Cerebellar nuclear complex (tissue), 1 donor: ENCODE measurements at places on chromosomes 1 and 21.

DNA sequence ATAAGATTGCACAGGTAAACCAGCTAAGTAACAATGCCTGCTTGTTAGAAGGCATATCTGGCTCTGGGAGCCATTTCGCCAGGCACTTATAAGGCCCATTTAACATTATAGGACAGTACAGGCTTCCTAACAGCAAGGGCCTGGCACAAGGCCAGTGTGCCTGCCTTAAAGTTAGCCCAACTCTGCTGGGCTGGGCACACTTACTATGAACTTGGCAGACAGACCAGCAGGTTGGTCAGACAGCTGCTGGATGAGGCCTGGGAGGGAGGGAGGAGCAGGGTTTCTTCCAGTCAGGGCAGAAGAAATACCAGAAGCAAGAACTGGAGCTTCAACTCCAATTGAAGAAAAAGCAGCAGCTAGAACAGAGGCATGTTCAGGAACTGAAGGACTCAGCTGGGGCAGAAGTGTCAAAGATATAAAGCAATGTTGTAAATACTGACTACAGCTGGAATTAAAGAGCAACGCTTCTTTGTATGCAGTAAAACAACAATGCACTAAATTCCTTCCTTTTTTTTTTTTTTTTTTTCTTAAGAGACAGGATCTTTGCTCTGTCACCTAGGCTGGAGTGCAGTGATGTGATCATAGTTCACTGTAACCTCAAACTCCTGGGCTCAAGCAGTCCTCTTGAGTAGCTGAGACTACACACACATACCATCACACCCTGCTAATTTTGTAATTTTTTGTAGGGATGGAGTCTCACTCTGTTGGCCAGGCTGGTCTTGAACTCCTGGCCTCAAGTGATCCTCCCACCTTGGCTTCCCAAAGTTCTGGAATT lies 4.9 kb downstream of the CACHD1 start:
- DNase-seq: no peak

DNA sequence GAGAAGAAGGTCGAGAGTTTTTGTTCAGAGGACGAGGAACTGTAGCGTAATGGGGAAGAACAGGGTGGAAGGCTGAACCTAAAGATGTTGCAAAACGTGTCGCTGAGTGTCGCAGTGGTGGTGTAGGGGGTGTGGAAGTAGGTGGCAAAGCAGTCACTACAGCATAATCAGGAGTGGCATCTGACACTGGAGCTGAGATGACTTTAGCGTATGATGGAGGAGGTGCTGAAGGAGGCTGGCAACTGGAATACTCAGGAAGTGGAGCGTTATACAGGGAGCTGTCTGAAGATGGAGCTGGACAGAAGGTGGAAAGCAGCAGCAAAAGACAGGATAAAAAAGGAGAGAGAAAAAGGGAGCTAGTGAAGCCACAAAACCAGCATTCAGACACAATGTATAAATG lies 89.9 kb upstream of the LBR start:
- no peak for DNase-seq

DNA sequence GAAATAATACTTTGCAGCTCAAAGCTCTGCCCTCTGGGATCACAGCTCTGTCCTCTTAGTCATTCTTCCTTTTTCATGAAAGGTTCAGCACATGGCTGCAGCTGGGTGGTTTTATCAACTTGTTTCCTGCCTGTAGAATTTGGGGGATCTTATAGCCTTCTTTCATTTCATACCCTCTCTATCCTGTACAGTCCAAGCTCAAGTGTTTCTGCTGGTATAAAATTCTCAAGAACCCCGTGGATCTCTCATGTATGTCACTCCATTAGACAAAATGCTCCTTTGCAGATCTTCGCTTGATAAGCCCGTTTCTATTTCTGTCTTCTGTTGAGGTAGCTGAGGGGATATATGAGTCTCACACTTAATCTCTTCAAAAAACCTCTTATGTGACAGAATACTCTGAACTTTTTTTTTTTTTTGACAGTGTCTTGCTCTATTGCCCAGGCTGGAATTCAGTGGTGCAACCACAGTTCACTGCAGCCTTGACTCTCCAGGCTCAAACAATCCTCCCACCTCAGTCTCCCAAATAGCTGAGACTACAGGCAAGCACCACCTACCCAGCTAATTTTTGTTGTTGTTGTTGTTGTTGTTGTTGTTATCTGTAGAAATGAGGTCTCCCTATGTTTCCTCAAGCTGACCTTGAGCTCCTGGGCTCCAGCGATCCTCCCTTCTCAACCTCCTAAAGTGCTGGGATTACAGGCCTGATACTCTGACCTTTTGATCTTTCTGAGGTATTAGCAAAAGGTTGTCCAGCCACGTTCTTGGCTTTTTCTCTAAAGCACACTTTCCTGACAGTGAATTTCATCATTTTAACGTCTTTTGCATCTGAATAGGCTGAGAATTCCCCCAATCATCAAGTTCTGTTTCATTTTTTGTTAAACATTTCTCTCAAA lies 24.6 kb upstream of the COL9A2 start:
- no peak for DNase-seq

DNA sequence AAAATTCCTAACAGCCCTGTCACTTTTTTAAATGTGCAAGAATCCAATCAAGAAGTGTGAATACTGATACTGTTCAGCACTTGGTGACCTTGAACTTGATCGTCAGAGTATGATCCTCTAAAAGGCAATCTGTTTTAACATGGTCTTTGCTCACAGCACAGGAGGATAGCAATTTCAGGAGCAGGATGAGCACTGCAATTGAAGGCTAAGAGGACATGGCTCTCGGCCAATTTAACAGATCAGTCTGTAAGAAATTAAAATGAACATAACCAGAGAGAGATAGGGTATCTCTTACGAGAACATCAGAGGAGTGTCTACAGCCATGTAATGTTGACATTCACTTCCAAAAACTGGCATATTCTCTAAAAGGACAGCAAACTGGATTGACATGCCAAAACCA lies 243.1 kb downstream of the LTN1 start:
- no peak for DNase-seq

DNA sequence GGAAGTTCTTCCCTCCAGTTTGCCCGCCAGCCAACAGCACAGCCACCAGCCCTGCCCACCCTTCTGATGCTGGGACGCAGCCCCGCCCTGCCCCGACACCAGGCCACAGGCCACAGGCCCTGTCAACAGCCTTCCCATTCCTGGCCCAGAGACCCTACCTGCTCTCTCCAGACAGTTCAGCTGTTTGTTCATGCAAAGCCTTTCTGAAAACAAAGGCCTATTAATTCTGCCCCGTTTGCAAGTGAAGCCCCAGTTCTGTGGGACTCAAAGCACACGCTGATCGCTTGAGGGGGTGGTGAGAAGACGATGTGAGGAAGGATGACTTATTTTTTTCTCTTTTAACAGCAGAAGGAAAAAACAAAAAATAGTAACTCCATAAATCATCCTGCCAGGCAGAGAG lies 55.4 kb upstream of the KIF26B start:
- no peak for DNase-seq

GRCh38 chr1:90795431-90795830 lies 78.3 kb upstream of the BARHL2 start:
- DNase-seq: no peak

- DNase-seq: no peak
Observed at GRCh38 chr1:244863491-244864252, 671 bp downstream of the HNRNPU start.

GRCh38 chr1:67540025-67540732 lies 110.0 kb upstream of the SERBP1 start:
- DNase-seq: no peak

DNA sequence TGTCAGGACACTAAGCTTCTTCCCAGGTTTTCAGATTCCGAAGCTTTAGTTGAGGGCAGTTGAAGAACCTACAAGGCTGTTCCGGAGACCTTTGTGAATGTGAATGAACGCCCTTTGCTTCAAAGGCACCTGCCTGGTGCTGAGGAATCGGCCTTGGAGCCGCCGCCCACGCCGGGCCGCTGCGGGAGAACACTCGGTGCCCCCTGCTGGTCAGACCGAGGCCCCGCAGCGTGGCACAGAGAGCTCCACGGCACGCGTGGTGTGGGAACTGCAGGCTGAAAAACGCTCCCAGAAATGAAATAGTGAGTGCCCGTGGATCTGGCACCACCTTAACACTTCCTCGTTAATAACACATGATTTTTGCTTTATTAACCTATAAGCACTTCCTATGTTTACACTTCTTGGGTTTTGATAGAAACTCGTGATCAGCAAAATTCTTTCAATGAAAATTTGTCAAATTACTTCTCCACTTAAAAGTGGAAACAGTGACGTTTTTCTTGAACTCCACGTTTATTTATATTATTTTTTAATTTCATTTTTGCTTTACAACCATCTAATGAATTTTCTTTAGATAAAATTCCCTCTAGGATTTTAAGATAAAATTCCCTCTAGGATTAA lies 460.6 kb downstream of the DSCAM start:
- DNase-seq: no peak

- no peak for DNase-seq
Observed at GRCh38 chr21:20997636-20998455, at the start of gene NCAM2. Gene NCAM2 (plus strand): TSS chr21:20998409.

DNA sequence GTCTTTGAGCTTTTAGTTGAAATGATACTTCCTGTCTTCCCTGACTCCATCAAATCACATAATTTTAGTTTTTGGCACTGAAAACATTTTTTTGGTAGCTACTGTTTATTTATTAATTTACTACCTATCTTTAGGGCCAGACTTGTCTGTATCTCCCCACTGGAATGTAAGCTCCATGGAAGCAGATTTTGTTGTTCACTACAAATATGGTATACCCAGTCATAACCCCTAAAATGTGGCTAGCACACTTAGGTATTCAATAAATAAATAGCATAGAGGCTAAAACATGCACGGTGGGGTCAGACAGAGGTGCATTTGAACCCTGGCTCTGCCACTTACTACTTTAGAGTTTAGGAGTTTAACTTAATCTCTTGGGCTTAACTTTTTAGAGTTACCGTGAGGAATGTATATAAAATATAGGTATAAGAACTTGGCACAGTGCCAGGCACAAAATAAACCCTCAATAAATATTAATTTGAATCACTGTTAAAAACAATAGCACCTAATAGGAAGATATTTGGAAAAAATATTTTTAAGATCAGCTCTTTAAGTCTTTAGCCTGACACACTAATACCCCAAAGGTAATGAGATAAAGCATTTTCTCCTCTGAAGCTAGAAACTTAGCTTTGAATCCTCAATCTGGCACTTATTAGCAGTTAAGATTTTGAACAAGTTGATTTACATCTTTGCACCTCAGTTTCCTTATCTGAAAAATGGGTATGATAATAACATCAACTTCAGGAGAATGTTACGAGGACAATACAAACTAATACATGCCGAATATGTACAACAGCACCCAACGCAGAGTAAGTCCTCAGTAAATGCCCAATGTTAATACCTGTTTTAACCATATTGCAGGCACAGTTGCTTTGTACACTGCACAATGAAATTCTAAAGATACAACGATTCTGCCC lies 59.6 kb upstream of the HP1BP3 start:
- no peak for DNase-seq

- no peak for DNase-seq
Observed at GRCh38 chr1:11519629-11520031, 40.7 kb downstream of the DISP3 start.

- no peak for DNase-seq
Observed at GRCh38 chr1:31244326-31244725, 4.6 kb upstream of the NKAIN1 start.

GRCh38 chr1:38093569-38094520 lies 47.3 kb upstream of the POU3F1 start:
- no peak for DNase-seq

DNA sequence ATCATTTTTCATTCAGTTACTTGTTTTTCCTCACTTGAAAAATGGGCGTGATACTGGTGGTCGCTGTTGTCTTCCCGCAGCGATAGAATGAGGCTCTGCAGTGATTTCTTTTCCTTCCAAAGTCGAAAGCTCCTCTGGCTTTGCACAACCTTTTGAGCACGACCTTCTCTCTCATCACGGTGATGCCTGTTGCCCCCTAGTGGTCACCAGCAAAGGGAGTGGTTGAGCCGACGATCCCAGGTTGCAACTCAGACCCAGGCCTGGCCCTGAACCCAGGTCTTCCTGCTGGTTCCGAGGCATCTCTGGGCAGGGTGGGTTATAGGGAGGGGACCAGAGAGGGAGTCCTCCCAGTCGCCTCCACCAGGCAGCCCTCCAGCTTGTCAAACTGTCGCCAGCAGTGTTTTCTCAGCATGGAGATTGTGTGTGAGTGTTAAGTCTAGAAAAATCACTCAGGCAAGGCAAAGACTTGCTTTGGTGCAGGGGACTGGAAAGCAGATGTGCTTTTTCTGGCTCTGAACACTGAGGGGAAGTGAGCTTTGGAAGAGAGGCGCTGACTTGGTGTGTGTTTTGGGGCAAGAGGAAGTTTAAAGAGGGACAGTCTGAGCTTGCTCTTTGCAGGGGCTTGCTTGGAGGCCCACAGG lies 285.3 kb downstream of the CAMTA1 start:
- DNase-seq: no peak

DNA sequence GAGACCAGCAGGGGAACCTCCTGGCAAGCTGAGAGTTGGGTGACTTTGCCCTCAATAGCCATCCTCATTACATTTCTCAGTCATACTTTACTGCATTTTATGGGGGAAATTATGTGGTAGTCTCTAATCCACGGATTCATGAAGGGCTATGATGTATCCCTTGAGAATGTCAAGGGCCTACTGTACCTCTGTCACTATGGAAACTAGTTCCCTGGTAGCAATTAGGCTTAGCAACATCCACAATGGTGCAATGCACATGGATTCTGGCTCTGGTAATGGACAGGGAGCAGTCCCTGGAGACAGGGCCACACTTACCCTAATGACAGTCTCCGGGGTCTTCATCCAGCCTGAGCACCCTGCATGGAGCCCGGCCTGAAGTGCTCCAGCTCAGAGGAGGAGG lies 26.5 kb downstream of the LRRN2 start:
- DNase-seq: no peak

DNA sequence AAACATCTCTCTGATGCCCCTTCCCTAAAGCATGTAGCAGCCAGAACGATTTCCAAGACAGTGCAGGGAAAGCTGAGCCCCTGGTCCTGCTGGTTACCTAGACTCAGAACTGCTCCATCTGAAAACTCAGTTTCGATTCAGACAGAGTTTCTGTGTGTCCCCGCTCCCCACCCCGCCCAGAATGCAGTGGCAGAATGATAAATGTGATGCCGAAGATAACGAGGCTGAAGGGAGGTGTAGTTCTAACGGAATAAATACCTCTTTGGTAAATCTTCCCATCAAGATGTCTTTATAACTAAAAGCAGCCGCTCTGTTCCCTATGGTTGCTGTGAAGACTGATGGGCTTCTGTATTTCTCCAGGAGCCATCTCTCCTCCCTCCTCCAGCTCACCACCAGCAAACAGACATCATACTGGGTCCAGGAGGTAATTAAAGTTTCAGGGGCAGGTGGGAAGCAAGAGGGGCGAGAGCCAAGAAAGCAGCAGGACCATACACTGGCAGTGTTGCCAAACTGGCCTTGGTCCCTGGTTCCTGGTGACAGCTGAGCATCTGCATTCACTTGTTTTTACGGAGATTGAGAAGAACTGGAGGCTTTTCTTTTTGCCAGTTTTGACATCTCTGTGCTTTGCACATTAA lies 76.9 kb downstream of the DDX20 start:
- DNase-seq: peak; percentile 37

GRCh38 chr1:113912594-113913311 lies 7.6 kb downstream of the DCLRE1B start:
- DNase-seq: peak; percentile 86

- DNase-seq: no peak
Observed at GRCh38 chr1:206058927-206059292, 5.9 kb downstream of the RHEX start.
